ENCODE measurements at places on chromosomes 3 and 15.

DNA sequence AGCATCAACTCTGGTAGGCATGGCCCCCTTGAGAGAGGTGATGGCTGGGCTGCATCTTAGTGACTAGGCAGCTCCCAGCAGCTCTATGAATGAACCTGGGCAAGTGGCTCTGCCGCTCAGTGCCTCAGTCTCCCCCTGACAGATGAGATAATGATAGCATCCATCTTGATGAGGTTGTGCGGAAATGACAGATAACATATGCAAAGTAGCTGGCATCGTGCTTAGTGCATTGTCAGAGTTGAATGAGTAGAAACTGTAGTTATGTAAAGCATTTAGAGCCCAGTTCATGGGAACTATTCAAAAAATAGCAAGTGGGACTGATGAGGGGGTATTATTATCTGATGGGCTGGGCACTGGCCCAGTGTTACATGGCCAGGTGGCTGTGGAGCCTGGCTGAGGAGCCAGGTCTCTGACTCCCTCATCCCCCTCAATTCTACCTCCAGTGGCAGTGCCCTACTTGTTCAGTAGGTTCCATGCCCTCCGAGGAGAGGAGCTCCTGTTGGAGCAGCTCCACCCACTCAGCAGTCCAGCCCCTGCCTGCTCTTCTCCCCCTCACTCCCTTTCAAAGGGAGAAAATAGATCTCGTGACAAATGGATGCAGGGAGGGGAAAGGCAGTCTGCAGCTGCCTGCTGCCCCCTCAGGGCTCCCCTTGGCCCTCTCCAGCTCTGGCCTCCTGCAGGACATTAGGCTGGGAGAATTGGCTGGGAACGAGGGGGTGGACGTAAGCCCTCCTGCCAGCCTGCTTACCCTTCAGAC lies 6.6 kb downstream of the PRKCD start:
- peak; percentile 4 for DNase-seq

DNA sequence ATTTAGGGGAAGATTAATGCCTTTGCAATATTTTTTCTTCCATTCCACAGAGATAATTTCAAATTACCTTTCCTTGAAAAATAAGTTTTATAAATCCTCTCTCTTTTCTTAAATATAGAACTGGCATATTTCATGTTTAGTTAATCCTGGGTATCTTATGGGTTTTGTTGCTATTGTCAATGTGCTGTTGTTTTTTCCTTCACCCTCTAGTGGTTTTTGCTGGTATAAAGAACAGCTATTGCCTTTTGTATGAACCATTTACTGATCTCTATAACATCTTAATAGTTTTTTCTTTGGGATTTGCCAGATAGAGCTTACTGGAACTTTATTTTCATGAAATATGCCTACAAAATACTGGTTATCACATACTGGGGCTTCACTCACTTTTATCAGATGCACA lies 359.6 kb upstream of the DPPA4 start:
- DNase-seq = no peak

DNA sequence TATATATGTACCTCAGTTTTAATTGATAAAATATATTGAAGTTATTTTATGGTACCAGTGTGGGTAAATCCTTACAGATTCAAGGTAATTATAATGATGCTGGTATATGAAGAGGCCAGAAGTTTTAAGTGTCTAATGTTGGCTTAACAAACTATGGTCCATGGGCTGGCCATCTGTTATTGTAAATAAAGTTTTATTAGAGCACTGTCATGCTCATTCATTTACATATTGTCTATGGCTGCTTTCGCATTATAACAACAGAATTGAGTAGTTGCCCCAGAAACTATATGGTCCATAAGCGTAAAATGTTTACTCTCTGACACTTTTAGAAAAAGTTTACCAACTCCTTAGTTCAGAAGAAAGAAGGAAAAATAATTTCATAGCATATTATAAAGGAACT lies 67.9 kb downstream of the MEF2A start:
- DNase-seq = no peak

DNA sequence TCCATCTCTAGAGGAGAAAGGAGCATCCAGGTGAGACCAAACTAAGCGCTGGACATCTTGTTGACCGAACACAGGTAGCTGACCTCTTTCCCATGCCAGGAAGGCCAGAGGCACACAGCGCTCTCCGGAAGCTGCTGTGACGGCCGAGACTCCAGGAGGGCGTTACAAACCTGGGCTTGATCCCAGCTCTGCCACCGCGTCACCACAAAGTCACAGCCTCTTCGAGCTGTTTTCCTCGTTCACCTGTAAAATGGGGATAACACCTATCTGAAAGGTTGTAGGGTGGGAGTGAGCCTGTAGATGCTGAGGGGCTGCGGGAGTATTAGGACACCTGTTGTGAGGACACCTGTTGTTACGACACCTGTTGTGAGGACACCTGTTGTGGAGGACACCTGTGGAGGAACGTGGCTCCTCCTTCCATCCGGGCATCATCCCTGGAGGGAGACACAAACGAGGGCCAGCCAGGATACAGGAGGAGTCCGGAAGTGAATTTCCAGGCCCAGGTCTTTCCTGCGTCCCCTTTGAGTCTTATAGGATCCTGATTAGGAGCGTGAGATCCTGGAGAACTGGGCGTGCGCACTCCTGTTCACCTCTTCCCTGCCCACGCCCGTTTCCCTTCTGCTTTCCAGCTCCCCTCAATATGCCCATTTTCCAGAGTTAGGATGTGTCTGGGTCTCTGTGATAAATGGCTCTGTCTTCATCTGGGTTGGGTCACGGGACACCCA lies 2.3 kb upstream of the MUC4 start:
- no peak for DNase-seq

- peak; percentile 39 for DNase-seq
Observed at GRCh38 chr15:65920825-65921309, 51.6 kb downstream of the RAB11A start.

- peak; percentile 46 for DNase-seq
Observed at GRCh38 chr3:44554626-44555592, at the start of gene ZKSCAN7. Gene ZKSCAN7, plus strand, starts transcription at chr3:44555193. Its CDS starts 1,855 bp downstream, at chr3:44557048.

DNA sequence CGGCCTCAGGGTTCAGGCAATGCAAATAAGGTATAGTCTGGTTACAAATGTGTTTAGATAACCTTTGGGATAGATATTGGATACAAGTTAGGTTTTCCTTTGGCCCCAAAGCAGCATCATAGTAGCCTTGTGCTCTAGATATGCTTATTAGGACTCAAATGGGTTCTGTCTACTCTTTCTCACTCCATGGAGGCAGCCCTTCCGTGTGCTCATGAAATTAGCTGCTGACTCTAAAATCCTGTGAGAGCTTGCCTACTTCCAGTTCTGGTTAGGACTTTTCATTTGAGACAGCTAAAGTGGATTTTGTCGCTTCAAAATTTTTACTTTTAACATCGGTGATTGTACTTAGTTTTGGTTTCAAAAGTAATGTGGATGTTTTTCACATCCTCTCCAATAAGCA lies 1.6 kb downstream of the CDV3 start:
- DNase-seq = no peak

DNA sequence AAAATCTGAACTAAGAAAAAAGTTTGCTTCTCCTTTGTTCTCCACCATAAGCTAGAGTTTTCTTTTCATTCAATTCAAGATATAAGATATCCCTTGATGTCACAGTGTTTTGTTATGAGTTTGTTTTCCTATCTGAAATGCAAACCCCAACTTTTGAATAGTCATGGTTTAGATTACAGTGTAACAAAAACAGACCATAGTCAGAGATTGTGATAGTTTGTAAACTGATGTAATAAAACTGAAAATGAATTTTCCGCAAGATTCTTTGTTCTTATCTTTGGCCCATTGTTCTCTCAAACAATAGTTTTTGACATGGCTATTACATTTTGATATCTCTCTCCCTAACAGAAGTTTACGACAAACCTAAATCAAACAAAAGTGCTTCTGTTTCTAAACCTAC lies 121.7 kb upstream of the GADL1 start:
- DNase-seq = peak; percentile 58

DNA sequence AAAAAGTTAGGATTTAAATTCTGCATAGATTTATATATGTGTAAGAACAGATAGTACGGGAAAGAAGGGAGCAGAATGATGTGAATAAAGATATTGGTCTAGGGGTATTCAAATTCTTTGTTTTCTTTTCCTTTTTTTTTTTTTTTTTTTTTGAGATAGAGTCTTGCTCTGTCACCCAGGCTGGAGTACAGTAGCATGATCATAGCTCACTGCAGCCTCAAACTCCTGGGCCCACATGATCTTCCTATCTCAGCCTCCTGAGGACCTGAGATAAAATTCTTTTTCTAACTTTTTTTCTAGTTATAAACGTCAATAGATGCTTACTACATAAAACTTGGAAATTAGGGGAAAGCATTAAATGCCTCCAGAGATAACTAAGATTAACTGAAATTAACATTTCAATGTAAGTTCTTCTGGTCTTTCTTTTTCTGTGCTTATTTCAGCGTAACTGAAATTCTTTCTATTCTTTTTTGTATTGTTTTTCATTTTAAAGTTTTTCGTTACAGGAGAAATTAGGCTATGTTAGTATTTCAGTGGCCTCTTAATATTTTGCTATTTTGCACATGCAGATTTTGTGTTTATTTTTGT lies 29.2 kb downstream of the UBE2Q2 start:
- DNase-seq = no peak

DNA sequence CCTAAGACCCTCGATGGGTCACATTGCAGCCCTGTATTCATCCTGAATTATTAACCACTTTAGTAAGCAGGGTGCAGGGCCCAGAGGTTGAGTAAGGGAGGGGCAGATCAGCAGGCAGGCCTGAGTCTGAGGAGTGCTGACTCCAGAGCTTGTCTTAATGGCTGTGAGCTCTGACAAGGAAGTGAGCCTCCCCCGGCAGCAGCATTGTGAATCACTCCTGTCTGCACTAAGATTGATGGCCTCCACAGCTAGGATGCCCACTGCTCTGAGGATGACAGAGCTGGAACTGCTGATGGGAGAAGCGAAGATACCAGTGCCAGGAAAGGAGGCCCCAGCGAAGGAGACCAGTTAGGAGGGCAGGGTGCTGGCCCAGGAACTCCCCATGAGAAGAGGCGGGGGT lies 46.5 kb upstream of the CCDC174 start:
- peak; percentile 37 for DNase-seq
